ENCODE measurements at places on chromosomes 16 and 17.

GRCh38 chr17:28774206-28774605 is 30.4 kb downstream of the TRAF4 start:
- no peak for DNase-seq

DNA sequence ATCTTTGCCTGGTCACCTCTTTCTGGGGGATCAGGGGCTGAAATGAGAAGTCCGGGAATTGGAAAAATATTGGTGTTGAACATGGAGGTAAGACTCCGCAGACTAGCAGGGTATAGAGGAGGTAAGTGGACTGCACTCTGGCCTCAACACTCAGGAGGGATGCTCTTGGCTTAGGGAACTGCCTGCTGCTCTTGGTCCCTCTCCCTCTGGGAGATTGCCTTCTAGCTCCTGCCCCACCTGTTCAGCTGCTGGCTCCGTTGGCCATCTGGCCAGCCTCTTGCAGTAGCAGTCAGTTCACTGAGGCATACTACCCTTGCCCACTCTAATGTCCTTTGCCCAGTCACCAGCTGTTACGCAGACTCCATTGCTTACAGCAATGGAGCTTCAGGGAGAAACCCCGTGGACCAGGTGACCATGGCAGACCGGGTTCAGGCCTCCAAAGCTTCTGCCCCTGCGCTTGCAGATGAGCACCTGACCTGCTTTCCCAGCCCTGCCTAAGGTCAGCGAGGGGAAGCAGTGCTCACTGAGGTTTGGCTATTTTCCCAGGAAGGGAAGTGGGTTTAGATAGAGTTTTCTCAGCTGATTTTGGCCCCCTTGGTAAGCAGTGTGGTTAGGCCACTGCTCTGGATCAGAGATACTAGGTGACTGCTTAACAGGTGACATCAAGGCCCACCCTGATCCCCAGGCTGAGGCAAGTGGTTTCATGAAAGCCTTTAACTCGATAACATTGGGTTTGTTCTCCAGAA is 11.9 kb downstream of the CDK5RAP3 start:
- no peak for DNase-seq

- DNase-seq, result no peak
Observed at GRCh38 chr17:49890077-49890821, 42.4 kb upstream of the TAC4 start.

DNA sequence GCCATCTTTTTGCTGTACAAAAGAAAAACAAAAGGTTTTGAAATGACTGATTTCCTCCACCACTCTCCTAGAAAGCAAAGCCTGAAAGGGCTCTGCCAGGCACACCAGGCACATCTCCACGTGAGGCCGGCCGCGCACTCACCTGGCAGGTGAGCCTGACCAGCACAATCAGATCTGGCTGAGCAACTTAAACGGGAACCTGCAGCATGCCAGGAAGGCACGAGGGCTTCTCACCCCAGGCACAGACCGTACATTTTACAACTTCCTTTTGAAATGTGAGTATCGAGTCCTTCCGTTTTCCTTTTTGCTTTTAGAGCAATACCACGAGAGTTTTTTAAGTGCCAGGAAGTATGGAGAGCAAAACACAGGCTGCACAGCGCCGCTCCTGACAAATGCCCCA is 22.5 kb downstream of the SLC38A10 start:
- DNase-seq, result no peak

- DNase-seq, result no peak
Observed at GRCh38 chr16:70253291-70254106, 1.8 kb upstream of the EXOSC6 start.

DNA sequence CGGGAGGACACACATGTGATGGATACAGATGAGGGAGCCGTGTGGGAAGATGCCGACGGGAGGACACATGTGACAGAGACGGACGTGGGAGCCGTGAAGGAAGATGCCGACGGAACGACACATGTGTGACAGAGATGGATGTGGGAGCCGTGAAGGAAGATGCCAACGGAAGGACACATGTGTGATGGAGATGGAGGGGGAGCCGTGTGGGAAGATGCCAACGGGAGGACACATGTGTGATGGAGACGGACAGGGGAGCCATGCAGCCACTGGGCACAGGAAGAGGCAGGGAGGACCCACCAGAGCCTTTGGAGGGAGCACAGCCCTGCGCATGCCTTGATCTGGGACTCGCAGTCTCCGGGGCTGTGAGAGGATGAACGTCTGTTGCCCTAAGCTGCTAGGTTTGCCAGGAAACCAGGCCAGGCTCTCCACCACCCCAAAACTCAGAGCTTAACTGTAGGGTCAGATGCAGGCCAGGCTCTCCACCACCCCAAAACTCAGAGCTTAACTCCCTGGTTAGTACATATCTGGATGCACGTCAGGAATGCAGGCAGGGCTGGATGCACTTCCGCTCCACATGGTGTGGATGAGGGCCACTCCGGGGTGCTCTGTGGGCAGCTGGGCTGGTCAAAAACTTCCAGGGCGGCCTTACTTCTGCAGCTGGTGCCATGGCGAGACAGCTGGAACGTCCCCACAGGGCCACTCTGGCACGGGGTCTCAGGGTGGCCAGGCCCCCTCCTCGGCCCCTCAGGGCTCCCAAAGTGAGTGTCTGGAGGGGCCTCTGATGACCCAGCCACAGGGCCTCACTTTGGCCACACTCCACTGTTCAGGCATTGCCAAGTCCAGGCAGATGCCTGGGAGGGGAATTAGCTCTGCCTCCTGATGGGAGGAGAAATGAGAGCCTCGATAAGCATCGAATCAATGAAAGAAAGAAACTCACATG is 47.7 kb upstream of the ZNF469 start:
- DNase-seq, result no peak

- no peak for DNase-seq
Observed at GRCh38 chr17:51298508-51299371, 38.4 kb downstream of the UTP18 start.

DNA sequence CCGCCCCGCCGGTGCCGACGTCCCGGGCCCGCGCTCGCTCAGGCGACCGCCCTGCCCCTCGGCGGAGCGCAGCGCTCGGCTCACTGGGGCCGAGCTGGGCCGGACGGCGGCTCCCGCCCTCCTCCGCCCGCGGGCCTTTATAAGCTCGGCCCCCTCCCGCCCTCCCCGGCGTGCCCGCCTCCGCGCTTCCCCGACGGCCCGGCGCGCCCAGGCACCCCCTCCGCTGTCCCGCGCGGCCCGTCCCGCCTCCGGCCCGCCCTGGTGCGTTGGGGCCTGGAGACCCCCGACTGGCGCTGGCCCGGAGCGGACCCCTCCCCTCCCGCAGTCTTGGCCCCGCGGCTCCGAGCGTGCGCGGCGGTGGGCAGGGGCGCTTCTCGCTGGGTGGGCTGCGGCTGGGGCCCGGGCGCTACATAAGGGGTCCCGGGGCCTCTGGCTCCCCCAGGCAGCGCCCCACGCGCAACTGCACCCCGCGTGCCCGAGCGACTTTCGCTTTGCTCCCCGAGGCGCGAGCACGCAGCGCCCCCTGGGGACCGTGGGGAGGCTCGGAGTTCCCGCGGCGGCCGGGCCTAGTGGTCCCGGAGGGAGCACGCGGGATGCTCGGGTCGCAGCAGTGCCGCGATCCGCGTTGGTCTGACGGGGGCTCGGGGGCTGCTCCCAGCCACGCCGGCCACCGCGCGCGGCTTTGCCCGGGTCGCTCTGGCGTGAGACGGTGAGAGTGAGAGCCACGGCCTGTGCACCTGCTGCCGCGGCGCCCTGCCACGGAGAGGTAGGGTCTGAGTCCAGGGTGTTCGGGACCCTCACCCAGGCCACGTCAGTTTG is at the start of gene PIEZO1:
Gene PIEZO1, minus strand, starts transcription at position 115 of the 819 bp plus-strand sequence. CDS start 256 bp downstream, outside the sequence.
- DNase-seq, result peak; percentile 31

GRCh38 chr16:3304370-3304769 is 860 bp downstream of the TIGD7 start:
- no peak for DNase-seq

- DNase-seq, result no peak
Observed at GRCh38 chr17:4357030-4357628, 9.3 kb downstream of the UBE2G1 start.

GRCh38 chr17:42027590-42027889 is 7.7 kb downstream of the NKIRAS2 start:
- DNase-seq, result no peak
